ENCODE measurements at places on chromosomes 2 and 18. TPM values are rescaled to one million over a fixed set of nuclear protein-coding genes. Genes with fewer than 3 reads are reported as not detected.

DNA sequence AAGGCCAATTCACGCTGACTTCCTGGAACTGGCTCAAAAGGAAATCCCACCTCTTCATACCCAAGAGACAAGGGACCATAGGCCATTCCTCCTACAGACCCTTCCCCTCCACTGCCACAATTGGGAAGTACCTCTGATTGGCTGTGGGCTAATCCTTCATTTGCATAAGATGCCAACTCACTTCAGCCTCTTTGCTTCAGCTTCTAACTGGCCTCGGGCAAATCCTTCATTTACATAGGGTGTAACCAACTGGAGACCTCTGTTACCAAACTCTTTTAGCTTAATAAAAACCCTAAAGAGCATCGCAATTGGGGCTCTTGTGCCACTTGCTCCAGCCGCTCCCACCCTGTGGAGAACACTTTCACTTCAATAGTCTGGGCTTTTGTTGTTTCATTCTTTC, 38.2 kb downstream of the MC2R start:
- DNase-seq = no peak

GRCh38 chr2:38617301-38617700, 14.6 kb upstream of the HNRNPLL start:
- no peak for DNase-seq

- DNase-seq = no peak
Observed at GRCh38 chr2:151973901-151974199, 125.0 kb downstream of the CACNB4 start.

The SERPINB3 gene
- not detected for total RNA-seq

DNA sequence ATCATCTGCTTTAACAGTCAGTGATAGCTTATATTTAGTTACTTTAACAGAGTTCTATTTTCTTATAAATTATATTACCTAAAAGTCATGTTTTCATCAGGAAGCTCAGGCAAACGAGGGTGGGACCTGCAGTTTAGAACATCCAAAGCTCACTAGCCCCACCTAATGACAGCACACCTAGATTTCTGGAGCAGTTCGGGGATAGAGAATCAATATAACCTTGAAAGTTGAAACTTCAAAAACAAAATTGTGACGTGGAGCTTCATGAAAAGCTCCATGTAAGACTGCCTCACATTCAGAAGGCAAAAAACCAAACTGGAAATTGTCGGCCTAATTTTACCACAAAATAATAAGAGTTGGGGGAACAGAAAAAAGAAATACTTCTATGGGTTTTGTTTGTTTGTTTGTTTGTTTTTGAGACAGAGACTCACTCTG, 185.9 kb upstream of the CCDC150 start:
- no peak for DNase-seq

The GAREM2 gene
- total RNA-seq = 1.4 TPM

- DNase-seq = no peak
Observed at GRCh38 chr2:38178556-38179419, 102.8 kb upstream of the CYP1B1 start.

- no peak for DNase-seq
Observed at GRCh38 chr2:104678181-104678580, 175.7 kb upstream of the POU3F3 start.

- DNase-seq = no peak
Observed at GRCh38 chr2:10764896-10765295, 43.5 kb downstream of the ATP6V1C2 start.

The SS18 gene
- total RNA-seq = 148 TPM

- DNase-seq = no peak
Observed at GRCh38 chr18:42736074-42736473, 379.4 kb downstream of the RIT2 start.

The LBX2 gene
- 4.6 TPM for total RNA-seq

DNA sequence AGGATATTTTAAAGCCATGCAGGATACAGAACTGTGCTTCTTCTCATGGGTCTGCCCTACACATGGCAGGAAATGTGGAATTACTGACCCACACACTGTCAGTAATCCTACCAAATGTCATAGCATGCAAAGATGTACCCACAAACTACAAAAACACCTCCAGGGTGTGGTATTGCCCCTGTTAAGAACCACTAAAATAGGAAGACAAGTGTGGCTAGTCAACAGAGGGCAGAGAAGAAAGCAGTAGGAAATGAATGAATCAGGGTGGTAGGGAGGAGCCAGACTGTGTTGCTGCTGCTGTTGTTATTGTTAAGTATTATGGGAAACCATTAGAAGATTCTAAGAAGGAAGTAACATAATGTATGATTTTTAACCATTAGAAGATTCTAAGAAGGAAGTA, 556.7 kb upstream of the ACVR2A start:
- no peak for DNase-seq

- no peak for DNase-seq
Observed at GRCh38 chr2:148521181-148521580, 123.4 kb upstream of the EPC2 start.

The ITM2C gene
- 36.3 TPM for total RNA-seq

- DNase-seq = no peak
Observed at GRCh38 chr2:225948903-225949302, 549.4 kb downstream of the NYAP2 start.

DNA sequence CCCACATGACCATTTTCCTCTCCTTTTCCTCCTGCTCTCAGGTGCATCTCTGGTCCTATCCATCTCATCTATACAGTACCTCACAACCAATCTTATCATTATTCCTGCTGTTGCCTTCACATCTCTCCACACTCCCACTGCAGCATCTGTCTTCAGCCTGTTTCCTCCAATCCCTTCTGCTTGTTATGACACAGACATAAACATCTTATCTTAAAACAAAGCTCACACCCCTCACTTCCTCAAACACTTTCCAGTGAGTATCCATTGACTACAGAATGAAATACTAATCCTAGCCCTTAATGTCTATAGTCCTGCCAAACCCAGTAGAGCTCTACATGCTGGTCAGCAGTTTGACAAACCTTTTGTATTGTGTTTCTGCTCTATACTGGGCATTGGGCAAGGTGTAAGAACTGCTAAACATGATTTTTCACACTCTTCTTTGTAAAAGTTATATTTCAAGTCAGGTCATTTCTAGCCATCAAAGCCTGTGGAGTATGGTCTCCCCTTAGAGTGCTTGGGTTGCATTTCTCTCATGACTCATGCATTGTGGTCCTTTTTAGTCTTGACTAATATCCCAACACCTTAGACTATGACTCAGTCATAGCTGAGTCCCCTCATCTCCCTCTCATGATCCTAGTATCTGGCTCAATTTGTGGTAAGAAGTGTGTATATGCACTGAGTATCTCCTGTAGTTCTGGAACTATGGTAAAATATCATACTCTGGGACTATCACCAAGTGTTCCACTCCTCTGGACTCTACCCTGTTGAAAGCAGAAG, 187.0 kb downstream of the CYRIA start:
- DNase-seq = no peak

DNA sequence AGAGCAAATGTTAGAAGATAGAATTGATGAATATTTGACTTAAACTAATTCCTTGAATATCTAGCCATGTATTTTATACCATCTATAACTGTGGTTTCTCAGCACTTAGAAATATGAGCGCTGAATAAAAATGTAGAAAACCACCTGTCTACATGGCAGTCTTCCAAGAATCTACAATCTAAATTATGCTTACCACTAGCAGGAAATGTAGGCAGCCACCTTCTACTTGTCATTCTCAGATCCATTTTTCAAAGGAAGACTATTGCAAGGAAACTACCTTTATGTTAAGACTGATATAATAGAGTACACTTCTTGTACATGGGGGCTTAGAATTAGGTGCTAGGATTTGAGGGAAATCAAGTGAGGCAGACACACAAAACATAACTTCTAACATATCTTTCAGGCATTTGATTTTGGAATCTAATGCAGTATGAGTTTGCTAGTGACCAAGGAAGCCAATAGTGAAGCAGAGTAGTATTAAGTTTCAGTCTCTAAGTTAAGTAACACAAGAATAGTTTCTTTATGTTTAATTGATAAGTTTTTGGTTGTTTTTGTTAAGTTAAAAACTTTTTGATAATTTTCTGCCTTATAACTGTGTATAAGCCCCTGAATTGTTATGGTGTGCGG, 175.9 kb upstream of the ITGA4 start:
- no peak for DNase-seq

GRCh38 chr2:71806432-71806831, 341.2 kb downstream of the CYP26B1 start:
- DNase-seq = no peak

The DSEL gene
- total RNA-seq = 13.8 TPM

- DNase-seq = peak; percentile 55
Observed at GRCh38 chr2:20516646-20517341, 69.9 kb downstream of the RHOB start.

GRCh38 chr2:147554521-147555107, 290.2 kb upstream of the ACVR2A start:
- DNase-seq = no peak

DNA sequence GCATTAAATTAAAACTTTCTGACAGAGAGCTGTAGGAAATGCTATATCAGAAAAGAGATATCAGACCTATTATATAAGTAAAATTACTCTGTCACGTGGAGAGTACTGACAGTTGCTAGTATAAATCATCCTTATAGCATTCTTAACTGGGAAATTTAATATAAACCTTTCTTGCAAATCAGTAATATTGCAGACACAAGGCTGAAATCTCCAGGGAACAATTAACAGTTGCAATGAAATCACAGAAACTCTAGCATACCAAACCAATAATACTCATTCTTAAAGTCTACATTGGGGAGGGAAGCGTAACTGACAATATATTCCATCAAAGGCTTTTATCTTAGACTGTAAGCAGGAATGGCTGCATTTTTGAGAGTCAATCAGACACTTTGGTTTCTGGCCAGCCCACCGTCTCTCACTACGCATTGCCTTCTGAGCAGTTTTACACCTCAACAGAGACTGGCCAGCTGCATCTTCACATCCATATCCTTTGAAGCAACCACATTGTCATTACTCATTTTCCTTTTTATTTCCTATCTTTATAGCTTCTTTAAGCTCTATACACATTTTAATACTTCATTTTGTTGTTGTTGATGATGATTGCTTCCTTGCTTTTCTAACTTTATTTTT, 536.0 kb upstream of the CDH2 start:
- no peak for DNase-seq

The ITPRID2 gene
- total RNA-seq = 170 TPM

GRCh38 chr18:50277942-50278341, 3.4 kb downstream of the MBD1 start:
- DNase-seq = no peak

GRCh38 chr2:1153920-1154319, 203.3 kb downstream of the SNTG2 start:
- DNase-seq = no peak

The LIPG gene
- total RNA-seq = 0.44 TPM

- DNase-seq = no peak
Observed at GRCh38 chr18:48621815-48622555, 83.2 kb downstream of the CTIF start.

The DOK6 gene
- 1.4 TPM for total RNA-seq

DNA sequence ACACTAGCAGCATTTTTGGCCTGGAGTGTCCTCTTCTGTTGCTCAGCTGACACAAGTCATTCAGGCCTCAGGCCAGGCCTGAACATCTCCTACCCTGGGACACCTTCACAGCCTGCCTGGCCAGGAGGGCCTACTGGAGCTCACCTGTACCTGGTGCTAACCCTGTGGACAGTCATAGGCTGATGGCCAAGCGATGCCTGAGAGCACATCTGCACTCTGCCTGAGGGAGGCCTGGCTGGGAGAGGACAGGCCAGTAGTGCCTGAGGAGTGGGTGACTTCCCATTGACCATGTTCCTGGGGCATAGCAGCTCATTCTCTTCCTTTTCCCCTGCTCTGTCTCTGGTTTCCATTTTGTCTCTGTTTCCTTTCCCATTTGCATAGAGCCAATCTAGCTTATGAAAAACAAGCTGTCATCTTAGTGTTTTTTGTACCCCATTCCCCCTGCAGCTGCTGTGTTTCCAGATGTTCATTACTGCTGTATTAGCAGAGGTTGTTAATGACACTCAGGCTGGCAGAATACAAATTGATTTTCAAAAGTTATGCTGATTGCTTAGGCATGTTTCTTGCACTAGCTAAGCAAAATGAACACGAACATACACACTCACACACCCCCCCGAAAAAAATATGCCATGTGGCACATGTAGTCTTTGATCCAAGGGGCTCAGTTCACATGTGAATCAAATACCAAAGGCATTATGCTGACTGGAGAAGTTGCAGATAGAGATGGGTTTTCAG, 149.7 kb upstream of the HS6ST1 start:
- no peak for DNase-seq

DNA sequence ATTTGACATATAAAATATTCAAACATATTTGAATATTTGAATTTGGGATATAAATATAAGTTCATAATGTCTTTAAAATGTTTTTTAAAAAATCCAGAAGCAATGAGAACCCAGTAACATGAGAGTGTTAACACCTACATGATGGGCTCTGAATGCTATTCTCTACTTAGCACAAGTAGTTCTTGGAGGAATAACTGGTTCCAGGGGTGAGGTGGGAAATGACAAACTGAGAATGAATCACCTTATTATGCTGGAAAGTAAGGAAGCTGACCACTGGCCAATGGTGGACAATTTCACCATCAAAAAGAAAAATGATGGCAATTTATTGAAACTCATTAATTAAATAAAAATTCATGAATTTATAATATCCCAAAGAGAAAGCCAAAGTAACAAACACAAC, 79.6 kb upstream of the NABP1 start:
- no peak for DNase-seq

DNA sequence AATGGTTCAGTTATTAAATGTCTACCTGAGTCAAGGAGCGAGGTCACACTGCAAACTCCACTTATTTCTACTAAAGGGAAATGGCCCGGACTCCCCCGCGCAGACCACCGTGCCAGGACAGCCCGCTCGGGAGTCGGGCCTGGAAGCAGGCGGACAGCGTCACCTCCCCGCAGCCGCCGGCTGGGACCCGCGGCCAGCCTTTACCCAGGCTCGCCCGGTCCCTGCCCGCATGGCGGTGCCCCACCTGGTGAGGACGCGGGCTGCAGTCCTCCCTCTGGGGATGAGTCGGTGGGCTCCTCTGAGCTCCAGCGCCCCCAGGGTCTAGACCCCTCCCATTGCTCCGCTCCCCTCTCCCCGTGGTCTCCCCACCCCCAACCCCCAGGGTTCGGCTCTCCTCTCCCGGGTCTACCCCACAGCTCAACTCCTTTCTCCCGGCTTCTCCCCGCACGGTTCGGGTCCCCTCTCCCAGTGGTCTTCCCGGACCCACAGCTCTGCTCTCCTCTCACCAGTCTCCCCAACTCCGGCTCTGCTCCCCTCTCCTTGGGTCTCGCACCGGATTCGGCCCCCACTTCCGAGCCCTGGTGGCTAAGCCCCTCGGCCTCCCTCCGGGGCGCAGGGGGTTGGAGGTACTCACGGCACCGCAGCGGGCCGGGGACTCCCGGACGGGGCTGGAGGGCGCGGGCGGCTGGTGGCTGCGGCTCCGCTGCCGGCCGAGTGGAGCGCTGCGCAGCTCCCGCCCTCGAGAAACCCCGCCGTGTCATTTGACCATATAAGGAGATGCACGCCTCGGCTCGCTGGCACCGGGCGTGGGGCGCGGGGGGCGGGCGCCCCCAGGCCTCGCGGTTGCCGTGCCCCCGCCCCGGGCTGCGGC, at the start of gene FHL2:
TSS of gene FHL2 (minus strand) at position 716 of the 871 bp plus-strand sequence. CDS start 12,535 bp downstream, outside the sequence.
- DNase-seq = peak; percentile 69

All from breast epithelium (tissue), 4 donors.